ENCODE measurements at places on chromosomes 5 and 9. TPM values are rescaled to one million over a fixed set of nuclear protein-coding genes. Genes with fewer than 3 reads are reported as not detected.

Gene OR1Q1
- total RNA-seq = not detected

Gene PCDHB8
- total RNA-seq = under 0.01 TPM

Gene RNF183
- under 0.01 TPM for total RNA-seq

Gene LCN9
- not detected for total RNA-seq

Gene CKMT2
- 0.78 TPM for total RNA-seq

Gene MYOT
- total RNA-seq = not detected

Gene DMRT1
- not detected for total RNA-seq

Gene MTAP
- 56.9 TPM for total RNA-seq

Gene FOXD4L6
- total RNA-seq = 0.37 TPM

Gene ARHGEF39
- 1.5 TPM for total RNA-seq

Gene OBP2B
- total RNA-seq = not detected

Gene CDC42SE2
- 19.7 TPM for total RNA-seq

Gene ZFP37
- total RNA-seq = 0.73 TPM

Gene FSTL4
- not detected for total RNA-seq

Gene FBP1
- total RNA-seq = not detected

Gene CKS2
- 201 TPM for total RNA-seq

Gene PRDM9
- not detected for total RNA-seq

Gene FAM153A
- not detected for total RNA-seq

Gene C7
- 0.39 TPM for total RNA-seq

Gene SLC1A3
- 10.3 TPM for total RNA-seq

Gene BTNL8
- total RNA-seq = not detected

Gene PAEP
- total RNA-seq = not detected

Gene LHX3
- total RNA-seq = not detected

Gene PHYHD1
- total RNA-seq = 11.4 TPM

Gene CD72
- 4.4 TPM for total RNA-seq

Gene LRRC19
- total RNA-seq = not detected

Gene PRSS3
- total RNA-seq = 5.1 TPM

Gene FCN2
- total RNA-seq = not detected

Gene PCDHGB6
- 2.5 TPM for total RNA-seq

Gene FOXD4L4
- not detected for total RNA-seq

Gene DCAF12
- 18.6 TPM for total RNA-seq

Gene LCP2
- not detected for total RNA-seq

Gene ADRA1B
- 0.37 TPM for total RNA-seq

Gene EIF4E1B
- not detected for total RNA-seq

Gene PCDHGB1
- total RNA-seq = 0.73 TPM

Gene GHR
- 11.8 TPM for total RNA-seq

Gene GPX3
- 3.1 TPM for total RNA-seq

Gene SLC2A6
- total RNA-seq = 22.4 TPM

Gene PIP5K1B
- total RNA-seq = not detected

Gene EQTN
- not detected for total RNA-seq

Gene TNC
- total RNA-seq = 93.6 TPM

Gene CDKN2B
- 9.2 TPM for total RNA-seq

Gene LAMC3
- total RNA-seq = 0.37 TPM

Gene ZFAND5
- total RNA-seq = 73.5 TPM

Gene CNTFR
- 0.37 TPM for total RNA-seq

Gene ANKRD31
- total RNA-seq = under 0.01 TPM

Gene ZFP62
- 12.5 TPM for total RNA-seq

Gene RNF20
- 17.3 TPM for total RNA-seq

Gene CORO2A
- total RNA-seq = under 0.01 TPM

Gene LTC4S
- not detected for total RNA-seq

Gene COL5A1
- 56.7 TPM for total RNA-seq

Gene IFNA6
- total RNA-seq = not detected
